ENCODE measurements at places on chromosomes 1 and 21. TPM values are rescaled to one million over a fixed set of nuclear protein-coding genes. Genes with fewer than 3 reads are reported as not detected.

GRCh38 chr1:203158960-203159665, 16.5 kb downstream of the MYBPH start:
- H3K36me3 ChIP-seq = no peaks in the 10 kb centered on the region
- no peak overlapping the region for H3K4me3 ChIP-seq
- H3K4me1 ChIP-seq = no peaks in the 10 kb centered on the region
- DNase-seq = no peak
- H3K27ac ChIP-seq = no peak overlapping the region

LCE1E gene
- total RNA-seq = not detected

NGF gene
- not detected for total RNA-seq

GRCh38 chr1:23590058-23590783, 30.9 kb upstream of the ID3 start:
- no peaks in the 10 kb centered on the region for H3K36me3 ChIP-seq
- H3K4me1 ChIP-seq = peaks cover 48% of the 10 kb centered on the region
- no peak overlapping the region for H3K4me3 ChIP-seq
- no peaks in the 10 kb centered on the region for H3K27me3 ChIP-seq
- no peak overlapping the region for H3K27ac ChIP-seq

DNA sequence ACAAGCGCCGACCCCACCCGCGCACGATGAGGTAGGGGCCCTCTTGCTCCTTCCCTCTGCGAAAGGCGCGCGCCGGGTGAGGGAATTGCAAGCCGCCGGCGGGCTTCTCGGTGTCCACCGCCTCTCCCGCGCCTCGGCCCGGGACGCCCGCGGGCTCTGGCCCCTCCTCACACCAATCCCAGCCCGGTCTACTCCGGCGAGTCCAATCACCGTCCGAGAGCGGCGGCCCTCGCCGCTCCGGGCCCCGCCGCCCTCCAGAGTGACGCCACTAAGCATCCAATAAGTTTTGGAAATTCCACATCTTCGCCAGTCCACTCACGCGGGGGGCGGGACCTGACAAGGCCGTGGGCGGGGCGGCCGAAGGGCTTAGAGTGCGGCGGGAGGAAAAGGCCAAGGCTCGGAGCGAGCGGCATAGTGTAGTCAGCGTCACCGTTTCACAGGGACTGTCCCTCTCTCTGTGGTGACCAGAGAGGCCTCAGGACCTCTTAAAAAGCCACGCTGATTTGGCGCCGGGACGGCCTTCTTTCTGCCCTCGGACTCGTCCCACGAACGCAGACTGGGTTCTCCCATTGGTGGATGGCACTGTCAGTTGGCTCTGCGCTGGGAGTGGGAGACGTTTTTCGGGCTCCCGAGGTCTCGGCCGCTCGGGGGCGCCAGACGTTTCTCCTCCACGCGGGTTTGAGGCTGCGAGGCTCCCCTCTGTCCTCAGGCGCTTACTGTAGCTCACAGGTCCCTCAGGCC, at the start of gene TRIM45:
TSS of gene TRIM45 (minus strand) at position 161 of the 741 bp plus-strand sequence. CDS start 548 bp downstream, outside the sequence.
- H3K36me3 ChIP-seq = no peaks in the 10 kb centered on the region
- H3K4me1 ChIP-seq = peaks cover 15% of the 10 kb centered on the region
- peak within 1 kb of the TSS; percentile 53 for H3K27ac ChIP-seq
- H3K4me3 ChIP-seq = peak within 1 kb of the TSS; percentile 98
- peak; percentile 82 for DNase-seq

DNA sequence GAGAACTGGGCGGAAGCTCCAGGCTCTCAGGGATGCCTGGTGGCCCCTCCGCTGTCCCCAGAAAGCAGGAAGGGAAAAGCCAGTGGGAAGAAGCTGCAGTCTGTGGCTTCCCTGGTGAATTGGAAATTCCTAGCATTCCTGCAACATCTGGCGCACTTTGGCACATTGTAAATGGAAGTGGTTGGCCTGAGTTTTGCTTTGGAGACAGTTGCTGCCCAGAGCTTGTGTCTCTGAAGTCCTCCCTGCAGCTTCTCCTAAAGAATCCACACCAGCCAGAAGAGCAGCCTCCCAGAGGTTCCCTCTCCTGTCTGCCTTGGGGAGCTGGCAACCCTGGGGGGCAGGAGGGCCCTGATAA, 48.2 kb downstream of the ARHGEF10L start:
- H3K27me3 ChIP-seq = no peaks in the 10 kb centered on the region
- H3K4me3 ChIP-seq = no peak overlapping the region
- no peaks in the 10 kb centered on the region for H3K36me3 ChIP-seq

SRSF10 gene
- total RNA-seq = 169 TPM

DNA sequence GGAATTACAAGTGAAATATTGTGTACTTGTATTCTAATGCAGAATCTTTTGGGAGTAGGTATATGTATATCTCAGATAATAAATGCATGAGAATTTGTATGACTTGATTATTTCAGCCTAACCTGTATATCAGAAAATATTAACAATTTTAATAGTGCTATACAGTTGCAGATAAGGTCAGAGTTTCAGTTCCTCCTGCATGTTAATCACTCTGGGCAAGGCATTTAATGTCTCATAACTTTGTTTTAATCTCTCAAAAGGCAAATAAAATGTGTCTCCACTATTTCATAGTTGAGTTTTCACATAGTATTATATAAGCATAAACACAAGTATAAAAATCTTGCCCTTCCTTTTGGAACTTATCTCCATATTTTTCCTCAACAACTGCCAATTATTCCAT, 352.5 kb downstream of the KCNT2 start:
- DNase-seq = no peak
- H3K27me3 ChIP-seq = no peaks in the 10 kb centered on the region
- H3K36me3 ChIP-seq = no peaks in the 10 kb centered on the region
- H3K4me1 ChIP-seq = no peaks in the 10 kb centered on the region
- H3K4me3 ChIP-seq = no peak overlapping the region

DNA sequence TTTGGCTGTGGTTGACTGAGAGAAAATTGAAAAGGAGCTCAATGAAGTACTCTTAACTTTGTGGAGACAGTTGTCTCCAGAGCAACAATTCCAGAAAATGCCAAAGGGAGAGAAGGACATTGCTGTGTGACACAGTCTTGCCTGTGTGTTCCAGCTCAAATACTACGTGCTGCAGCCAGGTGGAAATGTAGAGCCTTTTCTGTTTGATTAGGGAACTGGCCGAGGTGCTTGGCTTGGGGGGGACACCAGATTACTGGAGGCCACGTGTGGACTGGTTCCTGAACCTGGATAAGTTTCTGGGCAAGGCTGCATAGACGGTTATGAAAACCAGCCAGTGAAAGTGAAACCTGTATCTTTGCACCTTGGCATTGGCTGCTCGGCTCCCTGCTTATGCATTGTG, 217.9 kb downstream of the CTH start:
- DNase-seq = no peak
- no peaks in the 10 kb centered on the region for H3K36me3 ChIP-seq
- H3K27me3 ChIP-seq = no peaks in the 10 kb centered on the region
- no peak overlapping the region for H3K27ac ChIP-seq
- H3K4me3 ChIP-seq = no peak overlapping the region
- no peaks in the 10 kb centered on the region for H3K4me1 ChIP-seq

- no peak overlapping the region for H3K27ac ChIP-seq
- H3K36me3 ChIP-seq = no peaks in the 10 kb centered on the region
- no peak for DNase-seq
- H3K27me3 ChIP-seq = no peaks in the 10 kb centered on the region
- no peaks in the 10 kb centered on the region for H3K4me1 ChIP-seq
- H3K4me3 ChIP-seq = no peak overlapping the region
These were observed 173.9 kb upstream of the IVNS1ABP start for GRCh38 chr1:185490924-185491323.

- H3K4me1 ChIP-seq = no peaks in the 10 kb centered on the region
- no peaks in the 10 kb centered on the region for H3K36me3 ChIP-seq
- H3K27ac ChIP-seq = no peak overlapping the region
- H3K27me3 ChIP-seq = no peaks in the 10 kb centered on the region
- no peak for DNase-seq
- no peak overlapping the region for H3K4me3 ChIP-seq
These were observed 101.2 kb upstream of the F3 start for GRCh38 chr1:94642617-94643321.

TSPAN2 gene
- 3.5 TPM for total RNA-seq

DNA sequence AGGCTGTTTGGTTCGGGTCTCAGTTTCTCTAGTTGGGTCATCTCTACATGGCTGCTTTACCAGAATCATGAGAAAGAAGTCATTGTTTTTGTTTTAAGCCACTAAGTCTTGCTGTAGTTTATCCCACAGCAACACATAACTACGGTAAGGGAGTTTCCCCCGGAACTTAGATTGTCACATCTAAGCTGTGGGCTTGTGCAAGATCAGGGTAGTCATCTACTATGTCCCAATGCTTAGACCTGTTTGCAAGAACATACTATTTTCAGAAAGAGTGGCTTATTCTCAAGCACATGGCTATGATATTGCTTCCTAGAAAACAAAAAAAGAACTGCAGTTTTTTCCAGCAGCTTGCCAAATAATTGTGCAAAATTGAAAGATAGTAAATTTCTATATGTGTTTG, 18.0 kb upstream of the OLIG2 start:
- H3K4me1 ChIP-seq = no peaks in the 10 kb centered on the region
- H3K4me3 ChIP-seq = no peak overlapping the region

GRCh38 chr21:45747802-45748445, 104.4 kb downstream of the PCBP3 start:
- no peak overlapping the region for H3K27ac ChIP-seq
- DNase-seq = no peak
- no peaks in the 10 kb centered on the region for H3K27me3 ChIP-seq

DNA sequence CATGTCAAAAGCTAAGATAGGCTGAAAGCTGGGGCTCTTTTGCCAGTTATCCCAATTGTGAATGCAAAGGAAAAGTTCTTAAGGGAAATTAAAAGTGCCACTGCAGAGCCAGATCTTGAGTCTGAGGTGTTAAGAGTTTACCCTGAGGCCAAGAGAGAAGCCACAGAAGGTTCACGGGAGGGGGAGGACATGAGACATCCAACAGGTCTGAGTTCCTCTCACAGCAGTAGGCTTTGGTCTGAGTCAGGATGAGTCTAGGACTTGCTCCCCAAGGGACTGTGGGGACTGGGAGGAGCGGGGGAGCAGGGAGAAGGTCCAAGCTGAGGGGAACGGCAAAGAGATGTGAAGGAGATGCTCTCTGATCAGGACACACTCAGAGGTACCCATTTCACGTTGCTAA, 411.2 kb upstream of the CAMK1G start:
- H3K36me3 ChIP-seq = no peaks in the 10 kb centered on the region
- H3K4me1 ChIP-seq = no peaks in the 10 kb centered on the region
- no peak overlapping the region for H3K4me3 ChIP-seq
- DNase-seq = no peak
